ENCODE measurements at places on chromosomes 5 and 9.

GRCh38 chr5:67319935-67320725 lies 123.5 kb upstream of the CD180 start:
- no peak for DNase-seq

DNA sequence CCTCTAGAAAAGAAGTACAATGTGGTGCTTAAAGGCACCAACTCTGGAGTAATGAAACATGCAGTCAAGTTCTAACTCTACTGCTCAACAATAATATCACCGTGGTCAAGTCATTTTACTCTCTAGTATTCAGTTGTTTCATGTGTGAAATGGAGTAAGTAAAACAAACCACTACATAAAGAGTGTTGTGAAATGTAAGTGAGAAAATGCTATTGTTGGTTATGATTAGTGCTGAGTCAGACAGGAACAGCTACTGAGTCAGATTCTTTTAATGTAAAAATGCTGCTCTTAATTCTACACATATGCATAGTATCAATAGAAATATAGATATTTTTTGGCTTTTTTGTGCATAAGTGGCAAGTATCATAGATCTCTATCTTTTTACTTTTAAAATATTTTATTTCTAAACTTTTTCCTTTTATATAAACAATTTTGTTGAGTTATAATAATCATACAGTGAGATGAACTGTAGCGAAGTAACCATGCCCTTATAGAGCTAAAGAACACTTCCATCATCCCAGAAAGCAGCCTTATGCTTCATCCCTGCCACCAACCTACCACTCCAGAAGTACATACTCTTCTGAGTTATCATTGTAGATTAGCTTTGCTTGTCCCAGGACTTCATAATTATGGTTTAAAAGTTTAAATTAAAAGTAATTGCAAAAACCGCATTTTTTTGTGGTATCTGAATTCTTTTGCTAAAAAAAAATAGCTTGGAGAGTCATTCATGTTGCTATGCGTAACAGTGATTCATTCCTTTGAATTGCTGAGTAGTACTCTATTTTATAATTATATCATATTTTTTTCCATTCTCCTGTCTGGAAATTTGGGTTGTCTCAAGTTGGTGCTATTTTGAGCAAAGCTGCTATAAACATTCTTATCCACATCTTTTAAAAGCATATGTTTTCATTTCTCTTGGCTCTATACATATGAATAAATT lies 548.2 kb upstream of the CLINT1 start:
- DNase-seq, result no peak

DNA sequence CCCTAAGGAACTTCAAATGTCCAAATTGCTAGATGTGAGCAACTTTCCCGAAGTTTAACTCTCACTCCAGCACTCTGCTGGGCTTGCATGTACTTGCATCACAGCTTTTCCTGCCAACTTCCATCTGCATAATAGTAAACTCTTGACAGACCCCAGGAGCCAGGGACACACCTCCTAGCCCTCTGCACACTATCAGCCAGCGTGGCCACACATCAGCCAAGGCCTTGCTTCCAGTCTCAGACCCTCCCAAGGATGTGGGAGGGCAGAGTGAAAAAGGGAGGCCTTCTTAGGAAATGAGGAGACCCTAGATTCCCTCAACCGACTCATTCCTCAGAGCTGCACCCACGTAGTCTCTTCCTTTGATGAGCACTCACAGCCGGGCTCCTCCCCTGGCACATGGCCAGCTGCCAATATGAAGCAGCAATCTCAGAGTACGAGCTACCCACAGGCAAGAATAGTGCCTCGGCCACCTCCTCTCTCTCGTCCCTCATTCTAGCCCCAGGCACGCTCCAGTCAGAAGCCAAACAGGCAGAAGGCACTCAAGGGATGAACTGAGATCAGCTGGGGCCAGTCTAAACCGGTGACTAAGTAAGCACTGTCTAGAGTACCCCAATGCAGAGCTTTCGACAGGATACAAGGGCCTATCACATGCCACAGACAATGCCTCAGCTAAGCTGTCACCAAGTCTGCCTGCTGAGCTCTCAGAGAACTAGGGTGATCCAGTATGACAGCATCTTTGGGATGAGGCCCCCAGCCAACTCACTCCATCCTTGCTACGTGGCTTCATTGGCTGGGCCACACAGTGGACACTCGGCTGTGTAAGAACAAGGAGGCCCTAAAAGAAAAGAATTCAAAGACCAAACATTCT lies 2.3 kb downstream of the P4HA2 start:
- DNase-seq, result peak; percentile 36

GRCh38 chr5:40615586-40616170 lies 64.0 kb upstream of the PTGER4 start:
- no peak for DNase-seq

DNA sequence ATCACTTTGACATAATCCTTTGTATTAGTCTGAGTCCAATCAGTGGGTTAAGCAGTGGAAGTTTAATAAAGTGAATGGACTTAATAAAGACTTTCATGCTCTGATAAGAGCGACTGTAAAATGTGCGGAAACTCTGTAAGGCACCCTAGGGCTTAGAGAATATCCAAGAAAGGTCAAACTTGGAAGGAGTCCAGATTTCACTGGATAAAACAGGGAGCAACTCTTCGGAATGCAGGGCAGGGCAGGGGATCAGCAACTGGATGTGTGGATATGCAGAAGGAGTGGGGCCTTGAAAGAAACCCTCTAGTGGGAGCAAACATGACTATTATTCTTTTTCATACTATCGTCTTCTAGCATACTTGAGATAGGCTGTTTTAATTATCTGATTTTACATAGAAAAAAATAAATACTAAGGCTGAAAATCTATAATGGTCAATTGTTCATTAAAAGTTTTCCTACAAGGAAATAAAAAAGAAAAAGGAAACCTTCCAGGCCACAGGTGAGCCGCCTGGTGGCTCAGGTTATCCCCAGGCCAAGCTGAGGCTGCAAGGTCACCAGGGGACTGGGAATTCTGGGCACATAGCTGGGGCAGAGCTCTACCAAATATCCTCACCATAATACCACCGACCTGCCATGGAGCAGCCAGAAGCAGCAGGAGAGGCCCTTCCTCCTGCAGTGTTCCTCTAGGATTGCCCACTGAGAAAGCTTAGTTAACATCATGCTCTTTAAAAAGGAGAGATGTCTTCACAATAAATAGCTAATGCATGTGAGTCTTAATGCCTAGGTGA lies 46.3 kb upstream of the CCDC112 start:
- DNase-seq, result no peak

DNA sequence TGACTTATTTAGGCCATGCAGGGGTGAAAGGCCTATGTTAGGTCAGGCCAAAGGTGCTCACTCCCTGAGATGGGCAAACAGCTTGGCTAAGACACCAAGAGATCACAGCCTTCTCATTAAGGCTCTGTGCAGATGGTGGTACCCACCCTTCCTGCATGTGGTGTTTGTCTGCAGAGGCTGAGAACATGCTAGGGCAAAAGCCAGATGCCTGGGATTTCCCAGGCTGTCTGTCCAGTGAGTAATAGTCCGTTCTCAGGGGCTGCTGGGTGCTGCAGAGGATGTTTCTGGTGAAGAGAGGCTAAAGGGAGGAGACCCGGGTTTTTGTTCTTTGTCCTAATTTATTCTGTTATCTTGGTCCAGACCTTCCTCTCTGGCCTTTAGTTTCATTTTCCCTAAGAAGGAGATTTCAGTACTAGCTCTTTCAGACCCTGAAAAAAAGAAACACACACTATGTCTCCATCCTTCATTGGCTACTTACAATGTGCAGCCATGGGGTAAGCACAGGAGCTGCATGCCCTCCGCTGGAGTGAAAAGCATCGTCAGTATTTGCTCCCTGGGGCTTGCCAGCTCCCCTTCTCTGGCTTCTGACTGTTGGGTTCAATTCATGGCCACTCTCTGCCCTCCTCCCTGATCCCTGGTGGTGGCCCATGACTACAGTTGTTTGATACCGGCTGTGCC lies 23.4 kb upstream of the GLRA1 start:
- no peak for DNase-seq

DNA sequence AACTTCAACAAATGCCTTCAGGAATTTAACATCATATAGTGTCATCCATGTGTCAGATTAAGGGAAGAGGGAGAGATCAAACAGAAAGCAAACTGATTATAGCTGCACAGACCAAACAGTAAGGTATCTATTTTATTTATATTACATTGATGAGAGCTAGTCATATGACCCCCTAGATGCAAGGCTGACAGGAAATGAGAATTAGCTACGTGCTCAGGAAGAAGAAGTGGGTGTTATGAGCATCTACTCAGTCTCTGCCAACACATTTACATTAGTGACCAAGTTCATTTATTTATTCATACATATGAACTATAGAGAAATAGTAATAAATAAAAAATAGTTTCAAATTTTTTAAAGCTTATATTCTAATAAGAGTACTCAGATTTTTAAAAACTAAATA lies 787.3 kb downstream of the KCTD16 start:
- no peak for DNase-seq
